MG63 (cell line): ENCODE measurements at places on chromosomes 5 and 9. TPM values are rescaled to one million over a fixed set of nuclear protein-coding genes. Genes with fewer than 3 reads are reported as not detected.

Gene PCDHB1
- total RNA-seq = not detected in 2 replicates

DNA sequence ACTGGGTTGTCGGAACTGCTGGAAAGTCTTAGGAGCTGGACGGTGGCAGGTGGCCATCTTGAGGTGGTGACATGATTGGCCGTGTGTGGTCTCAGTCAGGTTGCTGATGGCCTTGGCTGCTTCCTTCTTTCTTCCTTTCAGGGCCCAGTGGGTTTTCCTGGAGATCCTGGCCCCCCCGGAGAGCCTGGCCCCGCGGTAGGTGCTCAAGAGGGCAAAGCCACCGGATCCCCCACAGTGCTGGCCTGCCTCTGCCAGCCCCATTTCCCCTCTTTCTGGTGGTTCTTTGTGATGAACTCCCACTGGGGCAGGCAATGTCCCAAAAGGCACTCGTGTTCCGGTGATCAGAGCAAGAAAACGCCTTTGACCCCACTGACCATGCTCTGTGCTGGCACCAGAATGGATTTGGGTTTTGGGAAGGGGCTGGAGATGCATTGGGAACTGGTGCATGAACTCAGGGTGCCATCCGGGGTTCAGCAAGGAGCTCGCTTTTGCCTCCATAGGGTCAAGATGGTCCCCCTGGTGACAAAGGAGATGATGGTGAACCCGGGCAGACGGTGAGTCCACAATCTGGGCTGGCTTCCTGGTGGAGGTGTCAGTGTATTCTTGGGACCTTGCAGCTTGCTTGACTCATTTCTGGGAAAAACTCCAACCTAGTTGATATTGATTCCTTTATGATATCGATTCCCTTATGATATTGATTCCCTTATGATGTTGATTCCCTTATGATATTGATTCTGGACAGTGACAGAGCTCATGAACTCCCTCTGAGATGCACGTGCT, 65.0 kb upstream of the FCN2 start:
- DNase-seq = no peak

- peak; percentile 37 for DNase-seq
Measured at GRCh38 chr5:22852807-22853660, at the start of gene CDH12. Gene CDH12, minus strand, starts transcription at chr5:22853344.

- DNase-seq = no peak
Measured at GRCh38 chr5:84372066-84372695, 12.5 kb downstream of the EDIL3 start.

- DNase-seq = no peak
Measured at GRCh38 chr9:108083160-108083750, 593.7 kb upstream of the KLF4 start.

DNA sequence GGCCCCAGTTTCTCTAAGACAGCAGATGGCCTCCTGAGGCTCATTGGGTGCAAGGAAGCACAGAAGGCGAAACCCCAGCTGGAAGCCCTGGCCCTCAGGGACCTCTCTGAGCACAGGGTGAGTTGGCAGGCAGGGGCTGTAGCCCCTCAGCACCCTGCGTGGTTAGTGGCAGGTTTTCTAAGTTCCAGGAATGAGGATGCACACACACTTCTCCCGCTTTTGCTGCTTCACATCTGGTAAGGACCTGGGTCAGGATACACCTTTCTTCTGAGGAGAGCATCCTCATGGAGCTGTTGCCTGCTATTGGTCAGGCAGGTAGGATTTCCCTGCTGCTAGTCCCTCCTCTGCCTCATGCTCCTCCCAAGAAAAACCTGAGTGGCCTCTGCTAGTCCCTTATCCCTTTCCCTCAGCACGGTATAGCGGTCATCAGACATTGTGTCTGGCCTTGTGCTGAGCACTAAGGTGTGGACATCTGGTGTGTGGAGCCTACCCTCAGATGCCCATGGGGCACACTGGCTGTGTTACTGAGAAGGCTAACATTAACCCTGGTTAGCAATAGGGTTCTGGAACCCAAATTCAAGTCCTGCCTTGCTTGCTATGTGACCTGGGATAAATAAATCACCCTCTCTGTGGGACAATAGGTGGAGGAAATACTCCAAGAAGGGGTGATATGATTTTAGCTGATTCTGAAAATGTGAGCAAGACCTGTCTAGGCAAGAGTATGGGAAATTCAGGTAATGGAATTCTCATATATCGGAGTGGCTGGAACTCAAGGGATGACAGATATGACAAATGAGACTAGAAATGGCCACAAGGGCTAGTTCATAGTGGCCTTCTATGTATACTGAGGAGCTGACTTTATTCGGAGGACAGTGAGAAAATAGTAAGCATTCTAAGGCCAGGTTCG, 1.6 kb downstream of the SLC22A4 start:
- DNase-seq = no peak

Gene C9orf153
- not detected in 2 replicates for total RNA-seq

- DNase-seq = peak; percentile 37
Measured at GRCh38 chr9:126415741-126416370, 89.2 kb downstream of the MVB12B start.

Gene PHF2
- total RNA-seq = 6.6 and 7.0 TPM in 2 replicates

DNA sequence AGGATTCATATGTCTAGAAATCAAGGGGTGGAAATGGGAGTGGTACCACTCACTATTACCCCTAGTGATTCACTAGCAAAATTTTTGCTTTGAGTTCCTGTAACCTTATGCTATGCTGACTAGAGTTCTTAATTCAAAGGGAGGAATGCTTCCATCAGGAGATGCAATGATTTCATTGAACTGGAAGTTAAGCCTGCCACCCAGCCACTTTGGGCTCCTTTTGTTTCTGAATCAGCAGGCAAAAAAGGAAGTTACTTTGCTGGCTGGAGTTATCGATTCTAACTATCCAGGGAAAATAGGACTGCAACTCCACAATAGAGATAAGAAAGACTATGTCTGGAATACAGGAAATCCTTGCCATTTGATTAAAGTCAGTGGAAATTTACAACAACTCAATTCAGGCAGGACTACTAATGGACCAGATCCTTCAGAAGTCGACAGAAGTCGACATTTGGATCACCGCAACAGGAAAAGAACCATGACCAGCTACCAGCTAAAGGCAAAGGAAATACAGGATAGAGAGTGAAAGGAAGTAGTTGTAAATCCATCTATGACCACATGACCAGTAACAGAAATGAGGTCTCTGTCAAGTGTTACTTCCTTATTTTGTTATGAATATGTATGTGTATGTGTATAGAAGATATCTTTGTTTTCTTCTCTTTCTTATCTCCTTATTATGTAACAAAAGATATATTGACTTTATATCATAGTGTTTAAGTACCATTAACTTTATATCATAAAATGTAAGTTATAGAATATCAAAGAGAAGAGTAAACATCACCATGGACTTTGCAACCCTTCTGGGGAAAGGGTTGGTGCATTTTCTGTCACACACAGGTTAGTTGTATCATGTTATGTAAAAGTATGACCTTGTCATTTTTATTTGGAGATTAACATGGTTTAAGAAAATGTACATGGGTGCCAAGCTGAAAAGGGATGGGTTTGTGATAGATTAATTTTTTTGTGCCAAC, 198.7 kb upstream of the HAPLN1 start:
- DNase-seq = no peak

Gene SPATA31A1
- not detected in 2 replicates for total RNA-seq

DNA sequence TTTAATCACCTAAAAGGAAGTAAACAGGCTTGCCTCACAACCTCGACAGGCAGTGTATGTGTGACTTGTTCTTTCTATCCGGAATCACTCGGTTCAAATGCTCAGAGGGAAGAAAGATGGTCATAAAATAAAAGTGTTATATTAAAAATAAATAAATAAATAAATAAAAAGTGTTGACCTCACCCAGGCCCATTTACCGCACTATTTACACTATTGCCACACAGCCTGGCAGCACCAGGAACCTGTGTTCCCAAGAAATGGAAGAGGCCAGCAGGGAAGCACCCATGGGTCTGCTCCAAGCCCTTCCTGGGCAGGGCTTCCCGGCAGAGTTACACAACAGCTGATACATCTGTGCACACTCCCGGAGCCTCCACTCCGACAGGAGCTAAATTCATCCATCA, 127.9 kb downstream of the EFNA5 start:
- peak; percentile 85 for DNase-seq

DNA sequence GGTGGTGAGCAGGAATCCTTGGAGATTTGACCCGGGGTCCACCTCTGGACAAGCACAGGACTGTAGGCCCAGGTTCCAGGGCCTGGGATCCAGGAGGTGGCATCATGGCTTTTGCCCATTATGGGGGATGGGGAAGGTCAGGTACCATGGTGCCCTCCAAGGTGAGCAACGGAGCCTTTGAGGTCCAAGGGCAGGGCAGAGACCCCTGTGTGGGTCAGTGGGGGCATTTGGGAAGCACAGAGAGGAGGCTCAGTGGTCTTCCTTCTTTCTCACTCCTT, 117.7 kb downstream of the RXRA start:
- no peak for DNase-seq
